ENCODE measurements at places on chromosomes 13 and 19.

- no peak for DNase-seq
Observed at GRCh38 chr19:48481846-48482639, 12.9 kb downstream of the CYTH2 start.

DNA sequence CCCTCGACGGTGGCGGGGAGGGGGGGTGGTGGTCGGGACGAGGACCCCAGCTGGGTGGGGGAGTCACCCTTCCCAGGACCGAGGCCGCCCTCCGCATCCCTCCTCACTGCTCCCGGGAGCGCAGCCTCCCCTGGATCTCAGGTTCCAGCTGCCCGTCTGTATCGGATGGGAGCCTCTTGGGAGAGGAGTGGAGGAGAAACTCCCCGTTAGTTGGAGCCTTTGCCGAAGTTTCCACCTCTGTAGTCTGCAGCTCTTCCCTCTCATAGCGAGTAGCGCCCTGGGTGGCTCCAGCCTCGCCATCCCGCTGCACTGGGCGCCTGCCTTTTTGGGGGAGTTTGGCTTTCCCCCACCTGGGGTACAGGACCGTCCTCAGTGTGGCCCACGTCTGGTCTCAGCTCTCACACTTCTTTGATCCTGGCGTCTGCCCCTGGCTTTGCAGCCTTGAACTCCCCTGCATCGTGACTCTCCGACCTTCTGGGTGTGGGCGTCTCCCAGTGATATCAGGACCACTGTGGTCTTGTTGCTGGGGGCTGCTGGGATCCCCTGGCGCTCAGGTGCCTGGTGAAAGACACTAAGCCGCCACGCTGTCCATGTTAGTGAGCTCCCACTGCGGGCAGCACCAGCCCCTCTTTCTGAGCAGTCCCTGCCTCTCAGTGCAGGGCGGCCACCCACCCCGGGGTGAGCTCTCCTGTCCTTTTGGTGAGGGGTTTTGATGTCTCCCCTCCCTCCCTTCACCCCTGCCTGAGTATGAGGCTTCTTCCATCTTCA is 1.1 kb downstream of the CNOT3 start:
- DNase-seq: no peak

- DNase-seq: no peak
Observed at GRCh38 chr13:111382411-111382810, 62.0 kb downstream of the TEX29 start.

DNA sequence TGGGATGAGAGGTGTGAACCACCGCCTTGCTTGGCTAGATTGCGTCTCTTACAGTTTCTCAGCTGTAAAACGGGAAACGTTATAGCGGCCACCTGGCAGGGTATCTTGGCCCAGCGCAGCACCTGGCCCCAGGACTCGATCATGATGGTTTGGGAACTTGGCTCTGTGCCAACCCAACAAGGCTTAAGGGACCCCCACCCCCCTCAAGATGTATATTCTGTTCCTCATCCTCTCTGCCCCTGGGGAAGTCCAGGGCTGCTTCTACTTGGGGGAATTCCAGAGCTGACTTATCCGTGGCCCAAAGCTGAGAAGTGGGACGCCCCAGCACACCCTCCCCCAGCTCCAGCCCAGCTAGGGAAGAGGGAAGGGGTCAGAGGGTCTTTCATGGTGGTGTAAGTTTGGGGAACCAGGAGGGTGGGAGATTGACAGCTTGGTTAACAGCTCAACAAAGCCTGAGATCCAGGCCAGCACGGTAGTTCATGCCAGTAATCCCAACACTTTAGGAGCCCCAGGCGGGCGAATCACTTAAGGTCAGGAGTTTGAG is 695 bp downstream of the ICAM1 start:
- DNase-seq: no peak

GRCh38 chr13:20340136-20340758 is 108.1 kb upstream of the GJB6 start:
- no peak for DNase-seq

GRCh38 chr13:26989957-26990713 is 181.5 kb downstream of the USP12 start:
- DNase-seq: no peak

DNA sequence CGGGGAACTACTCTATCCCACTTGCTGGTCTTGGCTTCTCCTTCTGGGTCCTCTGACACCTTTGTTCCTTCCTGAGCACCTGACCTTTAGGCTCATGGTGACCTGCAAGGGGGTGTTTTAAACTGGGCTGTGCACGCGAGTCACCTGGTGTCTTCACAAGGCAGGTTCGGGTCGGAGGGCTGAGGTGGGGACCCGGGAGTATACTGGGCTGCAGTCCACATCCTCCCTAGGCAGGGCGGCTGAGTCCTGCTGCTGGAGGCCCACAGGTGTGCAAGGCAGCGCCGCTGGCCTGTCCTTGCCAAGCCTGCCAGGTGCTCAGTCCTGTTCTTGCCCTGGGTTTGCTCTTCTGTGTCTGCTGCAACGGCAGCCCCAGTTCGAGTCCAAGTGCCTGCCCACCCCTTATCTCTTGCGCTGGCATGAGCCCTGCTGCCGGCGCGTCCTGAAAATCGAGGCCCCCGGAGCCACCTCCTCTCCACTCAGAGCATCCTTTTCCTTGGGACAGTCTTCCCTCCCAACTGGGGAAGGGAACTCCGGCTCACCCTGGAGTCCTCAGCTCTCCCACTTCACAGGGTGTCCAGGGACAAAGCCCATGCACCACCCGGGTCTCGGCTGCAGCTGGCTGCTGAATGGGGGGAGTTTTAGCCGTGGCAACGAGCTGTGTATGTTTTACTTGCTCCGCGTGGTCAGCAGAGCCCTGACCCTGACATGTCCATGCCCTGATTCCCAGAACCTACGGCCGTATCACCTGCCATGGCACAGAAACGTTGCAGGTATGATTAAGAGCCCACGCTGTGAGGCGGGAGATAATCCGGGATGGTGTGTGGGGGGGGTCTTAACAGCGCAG is 193.5 kb downstream of the TEX29 start:
- DNase-seq: no peak

- DNase-seq: no peak
Observed at GRCh38 chr13:32092496-32092895, 60.9 kb downstream of the FRY start.

DNA sequence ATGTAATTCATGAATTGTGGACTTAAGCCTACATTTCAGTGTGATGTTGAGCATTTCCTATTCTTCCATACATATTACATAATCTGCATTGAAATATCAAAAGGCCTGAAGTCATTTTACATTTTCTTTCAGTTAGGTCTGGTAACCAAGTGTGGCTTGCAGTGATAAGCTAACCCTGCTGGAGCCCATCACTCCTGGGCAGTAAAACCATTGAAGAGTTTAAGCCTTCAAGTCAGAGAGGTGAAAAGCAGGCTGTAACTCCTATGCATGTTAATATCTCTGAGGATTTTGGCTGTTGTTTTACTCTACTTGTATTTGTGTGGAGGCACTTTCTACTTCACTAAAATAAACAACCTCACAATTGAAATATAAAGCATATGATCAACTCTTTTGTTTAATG is 248.8 kb downstream of the SLITRK5 start:
- DNase-seq: no peak

GRCh38 chr13:41622432-41623429 is 165.4 kb downstream of the RGCC start:
- no peak for DNase-seq

DNA sequence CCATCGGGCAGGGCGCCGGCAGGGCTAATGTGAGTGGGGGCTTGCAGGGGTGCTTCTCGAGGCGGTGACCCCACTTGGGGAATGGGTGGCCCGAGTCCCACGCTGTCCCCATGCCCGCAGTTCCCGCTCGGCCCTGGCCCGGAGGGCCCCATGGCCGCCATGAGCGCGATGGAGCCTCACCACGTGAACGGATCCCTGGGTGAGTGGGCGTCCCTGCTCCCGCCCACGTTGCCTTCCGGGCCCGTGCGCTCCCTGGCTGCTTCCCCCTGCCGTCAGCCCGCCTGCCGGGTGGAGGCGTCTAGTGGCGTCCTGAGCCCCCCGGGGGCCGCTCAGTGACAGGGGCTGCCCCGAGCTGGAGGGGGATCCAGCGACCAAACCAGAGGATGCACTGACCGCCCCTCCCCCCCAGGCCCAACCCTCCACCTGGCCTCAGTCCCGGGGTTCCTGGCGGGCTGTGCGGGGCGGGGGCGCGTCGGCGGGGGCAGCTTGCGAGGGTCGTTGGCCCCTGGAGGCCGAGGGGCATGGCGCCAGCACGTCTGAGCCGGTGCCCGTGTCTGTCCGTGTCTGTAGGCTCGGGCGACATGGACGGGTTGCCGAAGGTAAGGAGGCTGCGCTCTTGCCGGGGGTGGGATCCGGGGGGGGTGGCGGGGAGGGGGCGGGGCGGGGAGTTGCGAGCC is 4.8 kb downstream of the ISYNA1 start:
- peak; percentile 38 for DNase-seq

- no peak for DNase-seq
Observed at GRCh38 chr13:20505405-20506366, 20.0 kb downstream of the CRYL1 start.

DNA sequence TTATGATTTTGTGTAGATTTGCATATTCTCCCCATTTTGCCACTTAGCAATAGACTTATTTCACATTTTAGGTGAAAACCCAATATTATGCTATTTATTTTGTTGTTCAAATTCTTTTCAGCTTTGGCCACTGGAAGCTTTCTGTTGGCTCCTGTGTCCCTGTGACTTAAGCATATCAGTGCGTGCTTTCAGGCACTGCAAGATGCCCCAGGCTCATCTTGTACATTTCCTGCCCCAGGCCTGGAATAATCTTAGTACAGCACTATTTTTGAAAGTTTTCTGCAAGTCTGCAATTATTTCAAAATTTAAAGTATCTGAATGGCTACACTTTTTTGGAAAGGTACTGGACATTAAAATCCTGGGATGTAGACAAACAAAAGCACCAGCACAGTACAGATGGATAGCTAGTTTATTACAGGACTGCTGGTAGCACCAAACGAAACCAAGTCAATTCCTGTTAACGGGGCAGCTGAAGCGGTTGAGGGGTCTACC is 3.5 kb upstream of the CCNP start:
- no peak for DNase-seq

DNA sequence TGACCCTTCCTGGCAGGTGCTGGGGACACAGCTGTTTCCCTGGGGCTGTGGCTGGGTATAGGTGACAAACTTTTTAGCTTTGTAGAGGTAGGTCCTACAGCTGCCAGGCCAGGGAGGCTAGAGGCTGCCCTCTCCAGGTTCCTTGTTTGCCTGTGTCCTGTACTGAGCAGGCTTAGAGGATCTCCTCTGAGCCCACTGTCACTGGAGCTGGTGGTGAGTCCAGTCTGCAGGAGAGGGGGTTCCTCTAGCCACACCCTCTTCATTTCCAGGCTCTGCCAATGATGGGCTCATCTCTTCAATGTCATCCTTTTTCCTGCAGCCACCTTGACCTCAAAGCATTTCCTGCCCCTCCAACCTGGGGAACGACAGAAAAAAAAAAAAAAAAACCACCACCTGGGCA is 12.6 kb upstream of the RAB11B start:
- DNase-seq: no peak

GRCh38 chr13:107999751-108000150 is 215.6 kb downstream of the LIG4 start:
- DNase-seq: no peak

DNA sequence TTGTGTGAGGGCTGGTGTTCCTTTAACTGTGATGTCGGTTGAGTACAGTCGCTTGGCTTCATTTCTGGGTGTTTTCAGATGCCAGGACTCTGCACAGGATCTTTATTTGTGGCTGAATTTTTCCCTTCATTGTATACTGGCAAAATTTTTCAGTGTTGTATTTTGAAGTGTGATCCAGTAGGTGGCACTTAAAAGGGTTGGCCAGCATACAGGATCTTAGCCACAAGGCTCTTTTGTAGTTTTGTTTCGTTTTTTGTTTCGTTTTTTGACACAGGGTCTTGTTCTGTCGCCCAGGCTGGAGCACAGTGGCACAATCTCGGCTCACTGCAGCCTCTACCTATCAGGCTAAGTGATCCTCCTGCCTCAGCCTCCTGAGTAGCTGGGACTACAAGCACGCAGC is 8.7 kb downstream of the FCAR start:
- DNase-seq: no peak

GRCh38 chr19:38723606-38723965 is 20.7 kb downstream of the CAPN12 start:
- DNase-seq: no peak

GRCh38 chr13:74274916-74275315 is 140.7 kb upstream of the KLF12 start:
- no peak for DNase-seq

DNA sequence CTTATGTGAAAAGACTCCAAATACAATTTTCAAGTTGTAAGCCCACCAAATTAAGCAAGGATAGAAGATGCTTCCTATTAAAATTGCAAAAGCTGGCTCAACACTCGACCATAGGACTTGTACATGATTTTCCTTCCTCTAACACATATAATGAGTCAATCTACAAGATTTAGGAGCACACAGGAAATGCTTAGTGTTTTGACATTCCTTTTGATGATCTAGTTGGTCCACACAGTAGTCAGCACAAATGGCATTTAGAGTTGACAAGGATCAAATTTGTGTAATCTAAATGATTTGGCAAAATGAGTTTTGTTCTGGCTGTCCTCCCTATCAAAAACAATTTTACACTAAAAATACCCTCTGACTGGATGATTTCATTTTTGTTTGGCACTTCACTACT is 340.2 kb downstream of the DIAPH3 start:
- no peak for DNase-seq

All from COR-L47 (cell line).